Muscle of leg (tissue), 16 donors: ENCODE measurements at places on chromosomes 4 and X. TPM values are rescaled to one million over a fixed set of nuclear protein-coding genes. Genes with fewer than 3 reads are reported as not detected.

The CT47B1 gene
- total RNA-seq, result not detected

The POU4F2 gene
- not detected for total RNA-seq

The MAGEC2 gene
- not detected for total RNA-seq

The TEX11 gene
- not detected for total RNA-seq

The GAGE12H gene
- not detected for total RNA-seq

The HTN3 gene
- not detected for total RNA-seq
